ENCODE measurements at places on chromosomes 7 and 10.

- no peak for DNase-seq
Measured at GRCh38 chr10:19966751-19967150, 150.5 kb downstream of the PLXDC2 start.

DNA sequence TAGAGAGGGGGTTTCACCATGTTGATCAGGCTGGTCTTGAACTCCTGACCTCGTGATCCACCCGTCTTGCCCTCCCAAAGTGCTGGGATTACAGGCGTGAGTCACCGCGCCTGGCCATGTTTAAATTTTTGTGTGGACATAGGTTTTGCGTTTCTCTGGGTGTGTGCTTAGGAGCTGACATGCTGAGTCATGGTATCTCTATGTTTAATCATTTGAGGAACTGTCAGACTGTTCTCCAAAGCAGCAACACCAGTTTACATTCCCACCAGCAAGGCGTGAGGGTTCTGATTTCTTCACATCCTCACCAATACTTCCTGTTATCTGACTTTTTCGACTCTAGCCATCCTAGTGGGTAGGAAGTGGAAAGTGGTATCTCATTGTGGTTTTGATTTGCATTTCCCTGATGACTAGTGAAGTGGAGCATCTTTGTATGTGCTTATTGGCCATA is 153.7 kb downstream of the DNAJB6 start:
- DNase-seq: no peak

DNA sequence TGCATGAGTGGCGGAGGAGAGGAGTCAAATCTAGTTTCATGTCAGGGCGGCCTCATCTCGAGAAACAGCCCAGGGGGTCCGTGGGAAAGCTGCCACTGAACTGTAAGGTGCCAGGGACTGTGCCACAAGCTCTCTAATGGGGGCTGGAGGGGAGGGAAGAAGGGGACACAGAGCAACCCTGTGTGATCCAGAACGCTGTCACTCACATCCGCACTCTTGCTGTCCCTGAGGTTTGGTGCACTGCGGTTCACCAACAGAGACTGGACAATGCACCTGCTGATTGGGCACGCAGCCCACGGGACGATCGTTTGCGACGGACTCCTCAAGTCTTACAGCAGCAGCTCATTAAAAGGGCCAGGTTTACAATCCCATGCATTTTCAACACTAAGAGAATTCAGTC is 47.7 kb downstream of the AMZ1 start:
- DNase-seq: no peak

GRCh38 chr10:13758312-13758711 is 171.5 kb downstream of the PRPF18 start:
- DNase-seq: no peak

DNA sequence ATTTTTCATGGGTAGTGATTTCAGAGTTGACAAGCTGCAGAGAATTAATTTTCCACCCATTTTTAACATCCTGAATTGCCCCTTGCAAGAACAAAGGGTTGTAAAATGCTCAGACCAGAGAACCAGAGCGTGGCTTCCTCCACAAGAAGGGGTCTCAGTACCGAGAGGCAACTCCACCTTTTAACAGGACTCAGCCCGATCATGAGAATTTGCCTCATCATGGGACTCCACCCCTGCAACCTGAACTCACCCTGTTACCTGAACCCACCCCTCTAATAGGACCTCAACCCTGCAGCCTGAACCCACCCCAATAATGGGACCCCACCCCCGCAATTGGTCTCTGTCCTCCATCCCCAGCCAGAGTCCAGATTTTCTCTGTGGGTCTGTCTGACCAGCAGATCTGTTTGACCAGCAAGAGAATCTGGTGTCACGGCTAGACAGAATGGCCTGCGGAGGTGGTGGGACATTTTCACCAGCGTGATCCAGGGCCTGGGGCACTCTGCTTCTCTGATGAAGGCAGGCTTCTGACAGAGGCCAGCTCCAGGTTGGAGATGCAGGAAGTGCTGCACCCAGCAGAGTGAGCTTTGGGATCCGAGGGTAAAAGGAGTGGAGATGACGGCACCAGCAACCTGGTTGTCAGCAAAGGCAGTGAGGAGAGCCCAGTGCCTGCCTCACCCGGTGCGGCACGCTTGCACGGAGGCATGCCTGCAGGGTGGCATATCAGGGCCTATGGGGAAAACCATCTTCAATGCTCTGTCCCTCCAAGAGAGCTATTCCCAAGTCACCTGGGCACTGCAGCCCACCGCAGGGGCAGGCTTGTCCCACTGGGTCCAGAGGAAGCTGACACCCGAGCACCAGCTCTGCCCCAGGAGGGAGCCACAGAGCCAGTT is 136.6 kb downstream of the TCERG1L start:
- DNase-seq: no peak

GRCh38 chr7:140992422-140992821 is 22.3 kb downstream of the MRPS33 start:
- no peak for DNase-seq

DNA sequence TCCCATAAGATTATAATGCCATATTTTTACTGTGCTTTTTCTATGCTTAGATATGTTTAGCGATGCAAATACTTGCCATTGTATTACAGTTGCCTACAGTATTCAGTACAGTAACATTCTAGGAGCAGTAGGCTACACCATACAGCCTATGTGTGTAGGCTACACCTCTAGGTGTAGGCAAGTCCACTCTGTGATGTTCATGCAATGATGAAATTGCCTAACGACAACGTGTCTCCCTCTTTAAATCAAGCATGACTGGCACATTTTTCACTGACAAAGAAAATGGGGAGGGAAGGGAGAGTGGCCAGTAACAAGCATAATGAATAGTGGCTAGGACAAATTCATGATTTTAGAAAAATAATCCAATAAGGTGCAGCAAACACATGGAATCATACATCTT is 1.7 kb downstream of the NCAPG2 start:
- DNase-seq: no peak

DNA sequence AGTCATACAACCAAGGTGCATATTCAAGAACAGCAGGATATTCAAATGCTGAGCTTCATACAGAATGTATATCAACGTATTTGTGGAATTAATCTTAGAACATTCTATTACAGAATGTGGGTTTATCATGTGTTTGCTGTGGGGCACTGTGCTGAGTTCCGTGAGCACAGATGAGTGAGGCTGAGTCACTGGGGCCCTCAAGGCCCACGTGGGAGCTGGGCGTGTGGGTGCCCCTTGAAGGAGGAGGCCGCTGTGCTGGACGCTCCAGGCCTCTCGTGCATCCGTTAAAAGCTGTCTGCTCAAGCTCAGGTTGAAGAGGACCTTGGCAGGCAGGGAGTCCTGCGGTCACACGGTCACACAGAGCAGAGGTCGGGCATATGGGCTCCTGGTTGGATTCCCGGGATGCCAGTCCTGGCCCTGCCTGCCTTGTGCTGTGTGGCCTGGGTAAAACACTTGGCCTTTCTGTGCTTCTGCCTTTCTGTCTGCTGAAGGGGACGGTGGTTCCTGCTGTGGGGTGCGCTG is 70.1 kb downstream of the GLRX3 start:
- DNase-seq: no peak

- DNase-seq: no peak
Measured at GRCh38 chr10:93334901-93335327, 147.2 kb downstream of the MYOF start.

DNA sequence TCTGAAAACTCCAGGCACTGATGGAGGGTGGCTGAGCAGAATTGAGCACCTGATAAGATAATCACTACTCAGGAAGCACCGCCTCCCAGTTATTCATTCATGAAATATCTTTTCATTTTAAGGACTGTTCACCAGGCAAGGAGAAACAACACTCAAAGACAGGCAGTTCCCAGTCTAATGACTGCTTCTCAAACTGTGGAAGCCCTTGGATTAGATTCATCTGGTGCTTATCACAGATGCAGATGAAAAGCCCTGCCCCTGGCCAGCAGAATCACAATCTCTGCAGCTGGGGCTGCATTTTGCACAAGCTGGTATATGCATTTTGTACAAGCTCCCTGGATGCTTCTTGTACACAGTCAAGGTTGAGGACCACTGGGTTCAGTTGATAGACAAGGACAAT is 109.7 kb downstream of the ELMO1 start:
- no peak for DNase-seq

DNA sequence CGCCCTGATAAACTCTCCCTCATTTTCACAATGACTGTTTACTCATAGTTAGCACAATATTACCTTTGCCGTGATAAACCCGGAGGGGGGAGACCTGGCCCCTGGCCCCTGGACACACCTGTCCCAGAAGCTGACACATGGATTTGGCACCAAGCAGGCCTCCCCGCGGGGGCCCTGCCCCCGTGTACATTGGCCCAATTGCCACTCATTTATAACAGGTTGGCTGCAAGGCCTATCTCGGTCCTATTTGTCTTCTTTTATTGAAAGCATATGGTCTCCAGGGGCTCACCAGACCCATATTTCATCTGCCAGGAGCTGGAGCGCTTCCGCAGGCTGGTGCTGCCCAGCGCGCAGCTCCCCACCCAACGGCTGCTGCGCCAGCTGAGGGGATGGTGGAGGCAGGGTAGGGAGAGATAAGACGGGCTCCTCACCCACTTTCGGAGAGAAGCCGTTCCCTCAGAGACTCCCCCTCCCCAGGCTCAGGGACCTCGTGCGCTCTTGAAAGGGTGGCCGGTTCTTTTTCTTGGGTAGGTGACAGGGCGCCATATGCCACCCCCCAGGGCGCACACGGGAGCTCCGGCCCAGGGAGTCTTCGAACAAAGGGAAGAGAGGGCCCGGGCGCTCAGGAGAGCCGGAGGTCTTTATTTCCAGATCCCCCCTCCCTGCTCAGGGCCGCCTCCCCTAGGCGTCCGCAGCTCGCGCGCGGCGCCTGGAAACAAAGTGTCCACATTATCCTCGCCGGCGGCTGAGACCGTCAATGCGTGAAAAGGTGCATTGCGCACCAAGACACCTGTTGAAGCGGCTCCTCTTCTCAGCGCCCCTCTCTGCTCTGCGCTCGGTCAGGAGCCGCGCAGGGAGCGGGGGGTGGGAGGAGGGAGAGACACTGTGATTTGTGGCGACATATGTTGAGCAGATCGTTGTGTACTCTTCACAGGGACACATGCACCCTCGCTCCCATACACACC is 4.3 kb upstream of the NEUROG3 start:
- no peak for DNase-seq

DNA sequence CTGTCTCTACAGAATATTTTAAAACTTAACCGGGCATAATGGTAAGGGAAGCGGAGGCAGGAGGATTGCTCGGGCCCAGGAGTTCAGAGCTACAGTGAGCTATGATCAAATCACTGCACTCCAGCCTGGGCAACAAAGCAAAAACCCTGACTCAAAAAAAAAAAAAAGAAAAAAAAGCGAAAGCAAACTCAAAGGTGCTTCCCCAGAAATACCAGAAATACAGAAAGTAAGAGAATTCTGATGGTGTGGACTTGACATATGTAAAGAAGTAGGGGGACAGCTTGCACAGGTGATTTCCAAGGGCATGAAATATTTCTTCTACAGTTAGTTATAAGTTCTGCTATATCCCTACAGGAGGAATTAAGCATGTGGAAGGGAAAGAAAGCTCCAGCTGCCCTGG is 69.7 kb upstream of the APBB1IP start:
- no peak for DNase-seq

DNA sequence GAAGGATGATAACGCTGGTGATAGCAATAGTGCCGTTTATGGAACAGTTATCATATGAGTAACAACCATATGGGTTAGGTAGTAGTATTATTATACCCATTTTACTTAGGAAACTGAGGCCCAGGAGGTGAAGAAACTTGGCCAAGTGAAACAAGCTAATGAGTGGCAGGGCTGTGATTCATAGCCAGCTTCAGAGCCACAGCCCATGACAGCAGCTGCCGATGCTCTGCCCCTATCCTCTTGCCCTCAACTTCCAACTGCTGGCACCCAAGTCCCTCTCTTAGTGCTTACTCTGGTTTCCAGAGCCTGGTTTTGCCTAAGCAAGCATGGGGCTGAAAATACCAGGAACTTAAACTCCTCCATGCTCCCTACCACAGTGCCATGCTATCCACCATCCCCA is 12.3 kb downstream of the SH3PXD2A start:
- no peak for DNase-seq

- DNase-seq: no peak
Measured at GRCh38 chr10:127757033-127757432, 20.0 kb downstream of the FOXI2 start.

DNA sequence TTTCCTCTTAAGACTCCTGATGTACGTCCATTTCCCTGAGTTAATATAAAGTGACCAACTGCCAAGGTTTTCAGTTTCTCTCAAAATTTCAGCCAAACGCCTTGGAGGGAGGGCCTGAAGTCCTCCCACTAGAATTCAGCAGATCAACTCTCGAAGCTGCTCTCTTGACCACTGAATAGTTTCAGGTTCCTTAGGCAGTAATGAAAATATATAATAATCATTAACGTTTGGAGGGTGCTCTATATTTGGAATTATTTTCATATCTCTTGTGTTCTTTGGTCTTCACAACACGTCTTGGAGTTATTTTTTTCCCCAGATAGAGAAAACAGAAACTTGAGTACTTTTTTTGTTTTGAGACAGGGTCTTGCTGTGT is 123.6 kb upstream of the SFMBT2 start:
- DNase-seq: no peak

- DNase-seq: no peak
Measured at GRCh38 chr7:126489874-126490273, 762.9 kb downstream of the GRM8 start.

GRCh38 chr7:106032295-106032694 is 69.2 kb downstream of the CDHR3 start:
- no peak for DNase-seq

- no peak for DNase-seq
Measured at GRCh38 chr10:48779077-48779476, 94.4 kb downstream of the WDFY4 start.

DNA sequence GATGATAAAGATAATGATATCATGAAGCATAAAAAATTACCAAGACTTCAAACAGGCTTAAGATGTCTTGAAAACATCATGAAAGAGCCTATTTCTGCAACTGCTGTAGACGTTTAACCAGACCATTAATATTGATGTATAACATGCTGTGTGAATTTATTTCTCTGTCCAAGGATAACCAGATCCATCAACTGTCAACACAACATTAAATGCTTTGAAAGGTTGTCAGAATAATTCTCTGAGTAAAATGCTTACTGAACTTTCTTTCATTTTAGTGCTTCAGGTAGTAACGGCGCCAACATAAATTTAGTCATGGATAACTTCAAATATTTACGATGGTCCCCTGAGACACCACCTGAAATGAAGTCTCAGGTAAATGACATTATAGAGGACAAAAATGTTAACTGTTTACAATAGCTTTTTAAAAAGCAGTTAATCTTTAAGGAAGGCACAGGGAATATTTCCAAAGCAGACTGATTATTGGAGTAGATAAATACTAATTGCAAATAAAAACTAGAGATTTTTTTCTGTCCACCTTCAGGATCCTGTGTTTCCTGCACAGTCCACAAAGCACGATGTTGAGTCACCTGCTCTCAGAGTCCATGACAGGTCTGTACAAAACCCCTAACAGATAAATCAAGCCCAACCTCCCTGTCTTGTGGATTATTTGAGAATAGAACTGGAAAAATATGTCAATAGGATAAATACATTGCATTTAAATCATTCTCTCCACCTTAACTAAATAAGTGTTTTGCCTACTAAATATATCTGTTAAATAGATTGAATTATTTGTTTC is 1213.2 kb downstream of the XPNPEP1 start:
- DNase-seq: no peak

GRCh38 chr7:37701769-37702168 is 18.2 kb downstream of the GPR141 start:
- no peak for DNase-seq

All from activated CD8-positive, alpha-beta memory T cell treated with anti-CD3 and anti-CD28 coated beads for 1 hour (primary cell).